ENCODE measurements at places on chromosomes 12 and 14. TPM values are rescaled to one million over a fixed set of nuclear protein-coding genes. Genes with fewer than 3 reads are reported as not detected.

GLI1 gene
- total RNA-seq = 0.83 TPM

ARHGAP9 gene
- total RNA-seq = 7.6 TPM

SLC2A14 gene
- not detected for total RNA-seq

CPNE6 gene
- 0.25 TPM for total RNA-seq

KIF5A gene
- not detected for total RNA-seq

EPS8 gene
- 11.7 TPM for total RNA-seq

TMTC1 gene
- 27.2 TPM for total RNA-seq

TOGARAM1 gene
- 24.0 TPM for total RNA-seq

POTEG gene
- not detected for total RNA-seq

NPFF gene
- not detected for total RNA-seq

REP15 gene
- 6.0 TPM for total RNA-seq

ITPK1 gene
- total RNA-seq = 81.5 TPM
